NCI-H2029 treated with DMSO at 0.1 percent for 48 hours (cell line): ENCODE measurements at places on chromosomes 16 and 17.

- no peak for DNase-seq
Measured at GRCh38 chr16:4703906-4704305, 10.5 kb downstream of the NUDT16L1 start.

GRCh38 chr17:57415751-57416207, 159.5 kb downstream of the MSI2 start:
- DNase-seq: no peak

DNA sequence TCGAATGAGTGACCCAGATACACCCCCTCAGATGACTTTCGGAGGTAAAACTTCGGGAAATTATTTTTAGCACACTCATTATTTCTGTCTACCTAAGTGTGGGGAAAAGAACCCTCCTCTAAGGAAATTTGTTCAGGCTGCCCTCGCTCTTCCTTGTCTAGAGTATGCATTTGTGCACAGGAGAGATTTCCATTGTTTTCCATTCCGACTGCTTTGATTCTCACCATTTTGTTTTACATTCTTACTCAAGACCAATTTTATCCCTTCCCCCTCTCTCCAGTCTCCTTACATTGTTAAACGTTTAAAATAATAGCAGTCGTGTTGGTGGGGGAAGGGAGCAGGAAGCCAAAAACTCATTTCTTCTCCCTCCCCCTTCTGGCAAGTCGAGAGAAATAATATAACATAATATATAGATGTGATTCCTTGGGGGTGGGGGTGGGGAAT, 1.5 kb upstream of the CHD3 start:
- peak; percentile 65 for DNase-seq

- DNase-seq: no peak
Measured at GRCh38 chr17:75317671-75318070, 28.4 kb upstream of the SLC25A19 start.

DNA sequence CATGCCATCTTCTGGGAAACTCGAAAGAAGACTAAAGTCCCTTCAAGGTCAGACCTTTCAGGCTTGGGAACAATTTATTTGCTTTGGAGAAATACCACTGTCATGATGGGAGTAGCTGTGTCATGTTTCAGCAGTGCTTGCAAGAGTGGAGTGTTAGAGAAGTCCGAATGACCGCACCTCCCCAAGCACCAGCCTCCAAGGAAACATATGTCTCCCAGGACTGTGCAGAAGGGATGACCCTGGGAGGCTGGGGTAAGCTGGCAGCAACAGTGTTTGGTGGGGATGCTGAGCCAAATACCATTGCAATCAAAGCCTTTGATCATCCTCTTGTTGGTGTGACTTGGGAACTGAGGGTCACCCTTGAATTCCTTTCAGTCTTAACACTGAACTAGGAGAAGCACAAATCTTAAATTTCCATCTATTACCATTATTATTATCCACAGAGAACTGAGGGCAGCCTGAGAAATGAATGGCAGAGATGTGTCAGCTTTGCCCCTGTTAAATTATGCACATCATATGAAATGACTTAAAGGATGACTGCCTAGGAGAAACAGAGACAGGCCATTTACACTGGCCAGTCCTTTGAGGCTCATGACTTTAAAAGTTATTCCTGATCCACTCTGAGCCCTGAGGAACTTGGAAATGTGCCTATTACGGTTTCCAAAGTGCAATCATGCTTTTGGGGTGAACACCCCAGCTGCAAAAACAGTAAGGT, 244.9 kb downstream of the CA10 start:
- no peak for DNase-seq

GRCh38 chr16:2848933-2849725, 8.8 kb downstream of the PRSS22 start:
- no peak for DNase-seq

GRCh38 chr16:7404217-7404616, 71.6 kb downstream of the RBFOX1 start:
- DNase-seq: no peak

DNA sequence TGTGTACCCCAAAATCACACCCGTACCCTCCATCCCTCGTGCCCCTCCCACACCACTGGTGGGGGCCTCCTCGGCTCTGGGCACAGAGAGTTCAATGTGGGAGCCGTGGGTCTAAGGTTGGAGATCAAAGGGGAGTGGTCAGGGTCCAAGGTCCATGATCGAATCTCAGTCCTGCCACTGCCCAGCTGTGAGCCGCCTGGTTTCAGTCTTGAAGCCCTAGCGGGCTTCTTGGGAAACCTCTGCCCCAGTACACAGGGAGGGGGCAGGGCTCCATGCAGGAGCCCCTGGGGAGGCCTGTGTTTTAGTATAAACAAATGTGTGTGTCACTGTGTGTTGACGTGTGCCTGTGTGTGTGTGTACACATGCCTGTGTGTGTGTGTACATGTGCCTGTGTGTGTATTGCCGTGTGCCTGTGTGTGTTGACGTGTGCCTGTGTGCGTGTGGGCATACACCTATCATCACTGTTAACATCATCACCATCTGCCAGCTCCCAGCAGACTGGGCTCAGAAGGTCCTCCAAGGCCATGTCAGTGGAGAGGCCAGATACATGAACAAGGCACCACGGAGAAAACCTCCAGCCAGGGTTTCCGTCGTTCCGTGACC, 26.5 kb upstream of the ZNF469 start:
- no peak for DNase-seq

GRCh38 chr17:42562388-42563142, 617 bp downstream of the COASY start:
- no peak for DNase-seq

GRCh38 chr17:28096756-28097155, 54.3 kb downstream of the NLK start:
- no peak for DNase-seq

- DNase-seq: no peak
Measured at GRCh38 chr16:46950009-46950408, 23.5 kb downstream of the DNAJA2 start.

GRCh38 chr17:1012823-1013728, 16.1 kb downstream of the TIMM22 start:
- DNase-seq: no peak

DNA sequence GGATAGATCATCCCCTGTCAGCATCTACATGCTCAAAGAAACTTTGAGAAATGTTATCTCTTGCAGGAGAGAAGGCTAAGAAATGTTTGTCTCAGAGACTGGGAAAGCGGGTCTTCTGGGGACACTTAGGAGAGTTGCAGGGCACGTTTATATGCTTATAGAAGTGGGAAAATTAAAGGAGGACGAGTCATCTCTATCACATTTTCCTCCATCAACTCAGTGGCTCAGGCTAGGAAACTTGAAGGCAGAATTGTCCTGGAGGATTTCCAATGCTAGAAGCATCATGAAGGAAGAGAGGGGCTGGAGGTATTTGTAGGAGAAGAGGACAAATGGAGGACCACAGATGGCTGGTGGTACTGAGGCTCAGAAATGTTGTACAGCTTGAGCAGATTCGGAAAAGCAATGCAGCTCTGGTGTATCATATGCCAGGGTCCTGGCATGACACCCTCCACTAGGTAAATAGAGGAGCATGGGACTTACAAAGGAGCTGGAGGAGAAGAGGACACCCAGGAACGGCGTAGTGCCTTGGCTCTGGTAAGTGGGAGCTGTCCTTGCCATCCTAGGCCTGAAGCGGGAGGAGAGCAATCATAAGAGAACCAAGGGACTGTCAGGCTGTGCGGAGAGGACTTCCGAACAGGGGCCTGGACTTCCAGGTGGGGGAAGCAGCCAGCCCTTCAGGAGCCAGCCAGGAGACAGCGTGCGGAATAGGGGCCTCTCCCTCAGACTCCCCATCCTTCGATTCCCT, 4.5 kb upstream of the HS3ST3B1 start:
- no peak for DNase-seq
